Central memory CD4-positive, alpha-beta T cell (primary cell): ENCODE measurements at places on chromosomes 13 and 19.

GRCh38 chr13:114017028-114017630 is 43.3 kb upstream of the C13orf46 start:
- no peak for DNase-seq

- no peak for DNase-seq
Observed at GRCh38 chr13:34419025-34419424, 523.0 kb upstream of the NBEA start.

GRCh38 chr19:48117515-48118130 is 7.0 kb upstream of the PLA2G4C start:
- DNase-seq: no peak

GRCh38 chr19:48218997-48219396 is 36.7 kb downstream of the CARD8 start:
- DNase-seq: no peak

- no peak for DNase-seq
Observed at GRCh38 chr13:40897053-40897452, 107.6 kb downstream of the SLC25A15 start.

DNA sequence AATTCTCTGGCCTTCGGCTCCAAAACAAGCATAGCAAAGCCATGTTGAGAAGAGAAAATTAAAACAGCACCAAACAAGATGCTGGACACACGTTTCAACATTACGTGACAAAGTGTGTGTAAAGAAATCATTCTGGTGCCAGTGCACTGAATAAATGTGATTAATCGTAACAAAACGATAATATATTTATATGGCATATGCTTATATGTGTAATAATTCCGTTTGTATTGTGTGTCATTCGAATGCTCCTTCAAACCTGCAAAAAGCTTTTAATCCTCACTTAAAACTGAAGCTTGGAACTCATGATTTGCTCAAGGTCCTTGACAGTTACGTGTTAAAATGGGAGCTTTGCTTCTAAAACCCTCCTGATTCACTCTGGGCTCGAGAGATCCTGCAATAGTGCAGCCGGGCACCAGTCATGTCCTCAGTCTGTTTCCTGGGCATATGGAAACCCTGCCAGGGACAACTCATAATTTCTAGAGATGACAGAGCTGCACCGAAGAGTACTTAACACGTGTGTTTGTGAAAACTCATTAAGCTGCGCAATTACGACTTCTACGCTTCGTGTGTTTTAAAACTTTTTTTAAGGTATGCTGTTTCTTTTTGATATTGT is 731 bp upstream of the AKAP8L start:
- DNase-seq: no peak

DNA sequence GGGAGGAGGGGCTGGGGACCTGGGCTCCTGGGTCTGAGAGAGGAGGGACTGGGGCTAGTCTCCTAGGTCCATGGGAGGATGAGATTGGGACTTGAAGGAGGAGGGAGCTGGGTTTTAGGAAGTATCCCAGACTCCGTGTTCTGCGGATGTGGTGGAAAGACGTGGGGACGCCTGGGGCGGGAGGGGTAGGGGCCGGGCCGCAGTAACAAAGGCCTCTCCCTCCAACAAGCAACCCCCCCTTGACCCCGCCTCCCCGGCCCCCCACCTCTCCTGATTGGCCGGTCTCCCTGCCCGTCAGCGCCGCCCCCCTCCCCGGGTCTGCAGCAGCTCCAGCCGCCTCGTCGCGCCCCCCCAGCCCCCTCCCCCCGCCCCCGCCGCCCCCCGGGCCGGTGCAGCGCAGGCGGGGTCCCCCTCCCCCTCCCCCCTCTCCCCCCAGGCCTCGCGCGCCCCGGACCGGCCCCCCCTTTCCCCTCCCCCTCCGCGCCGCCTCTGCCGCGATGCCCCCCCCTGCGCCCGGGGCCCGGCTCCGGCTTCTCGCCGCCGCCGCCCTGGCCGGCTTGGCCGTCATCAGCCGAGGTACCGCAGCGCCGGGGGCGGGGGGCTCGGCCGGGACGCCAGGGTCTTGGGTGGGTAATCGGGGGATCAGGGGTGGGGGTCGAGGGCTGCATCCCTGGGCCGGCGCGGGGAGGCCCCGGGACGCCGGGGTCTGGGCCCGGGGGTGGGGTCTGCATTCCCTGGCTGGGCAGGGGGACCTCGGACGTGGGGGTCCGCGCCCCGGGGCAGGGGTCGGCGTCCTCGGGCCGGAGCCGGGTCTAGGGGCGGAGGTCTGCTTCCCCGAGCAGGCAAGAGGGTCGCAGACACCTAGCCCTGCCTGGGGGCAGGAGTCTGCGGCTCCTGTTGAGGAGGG is at the start of gene IGLON5:
IGLON5 (plus strand) TSS at position 294 of the 907 bp plus-strand sequence; CDS start at position 498, 204 bp downstream.
- DNase-seq: no peak

DNA sequence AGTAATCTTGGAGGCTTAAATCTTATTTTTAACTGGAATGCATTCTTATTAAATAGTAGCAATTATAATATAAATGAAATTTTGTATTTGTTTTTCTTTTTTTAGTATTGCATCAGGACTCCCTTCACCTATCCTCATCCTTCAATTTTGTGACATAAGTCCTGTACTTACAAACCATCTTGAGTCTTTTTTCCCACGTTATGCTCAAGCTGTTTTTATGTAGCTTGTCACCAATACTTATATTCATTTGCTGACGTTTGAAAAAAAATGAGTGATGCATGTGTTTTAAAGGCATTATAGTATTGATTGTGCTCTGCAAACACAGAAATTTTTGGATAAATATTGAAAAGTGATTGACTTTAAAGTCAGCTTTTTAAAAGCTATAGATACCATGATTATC is 888 bp downstream of the GPR18 start:
- DNase-seq: no peak

GRCh38 chr13:32175307-32175706 is 139.9 kb downstream of the ZAR1L start:
- DNase-seq: no peak

- no peak for DNase-seq
Observed at GRCh38 chr19:6032381-6032780, 54.4 kb upstream of the RANBP3 start.

- peak; percentile 96 for DNase-seq
Observed at GRCh38 chr19:8592231-8593009, 15.2 kb upstream of the MYO1F start.

- no peak for DNase-seq
Observed at GRCh38 chr13:23619068-23619855, 49.0 kb downstream of the TNFRSF19 start.

- no peak for DNase-seq
Observed at GRCh38 chr13:29956853-29957252, 106.4 kb upstream of the UBL3 start.

- no peak for DNase-seq
Observed at GRCh38 chr13:72164811-72165210, 297.8 kb upstream of the DACH1 start.

- no peak for DNase-seq
Observed at GRCh38 chr13:94784066-94784465, 71.7 kb upstream of the SOX21 start.

- DNase-seq: no peak
Observed at GRCh38 chr13:63463782-63464610, 2048.3 kb upstream of the PCDH20 start.

- no peak for DNase-seq
Observed at GRCh38 chr13:97630725-97631124, 196.8 kb downstream of the RAP2A start.

DNA sequence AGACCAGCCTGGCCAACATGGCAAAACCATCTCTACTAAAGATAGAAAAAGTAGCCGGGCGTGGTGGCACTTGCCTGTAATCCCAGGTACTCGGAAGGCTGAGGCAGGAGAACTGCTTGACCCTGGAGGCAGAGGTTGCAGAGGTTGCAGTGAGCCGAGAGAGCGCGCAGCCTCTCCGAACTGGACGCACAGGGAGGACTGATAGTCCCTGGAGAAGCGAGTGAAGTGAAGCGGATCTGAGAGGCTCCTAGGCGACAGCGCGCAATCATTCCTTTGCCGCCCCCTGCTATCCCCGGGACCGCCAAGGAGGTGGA is 233 bp downstream of the ZNF561 start:
- DNase-seq: no peak
